HFFc6 (cell line): ENCODE measurements at places on chromosomes 1 and 21.
A peak's percentile ranks its signal among the peaks of the same experiment; 100 is the strongest.

GRCh38 chr1:27630859-27631491 lies 4.0 kb downstream of the FGR start:
- peaks cover 11% of the 10 kb centered on the region for H3K4me1 ChIP-seq
- H3K36me3 ChIP-seq, result no peaks in the 10 kb centered on the region
- no peak overlapping the region; the same call in 1 of the 2 replicates for H3K27ac ChIP-seq
- no peak overlapping the region for H3K4me3 ChIP-seq
- DNase-seq, result no peak
- peaks cover 19% of the 10 kb centered on the region for H3K27me3 ChIP-seq

DNA sequence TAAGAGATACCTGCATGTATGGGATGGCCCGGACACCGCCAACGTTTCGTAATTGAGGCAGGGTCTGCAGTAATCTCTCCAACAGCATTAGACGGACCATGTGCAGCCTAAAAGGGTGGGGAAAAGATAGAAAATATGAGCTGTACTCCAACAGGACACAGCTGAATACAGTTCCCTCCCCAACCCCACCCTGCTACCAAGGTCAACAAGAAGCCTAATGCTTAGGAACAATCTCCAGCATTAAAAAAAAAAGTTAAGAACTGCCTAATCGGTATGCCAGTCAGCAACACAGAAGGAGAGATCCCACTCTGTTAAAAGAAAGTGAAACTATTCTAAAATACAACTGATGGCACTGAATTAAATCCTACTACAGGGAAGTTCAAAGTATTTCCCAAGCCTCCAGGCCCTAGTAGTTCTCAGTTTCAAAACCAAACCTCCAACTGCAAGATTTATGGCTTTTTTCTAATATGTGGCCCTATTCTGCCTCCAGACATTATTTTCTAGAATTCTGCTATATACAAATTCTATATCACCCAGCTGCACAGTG lies 81.0 kb downstream of the UBR4 start:
- no peak for DNase-seq
- H3K4me3 ChIP-seq, result no peak overlapping the region
- H3K36me3 ChIP-seq, result peaks cover 60% of the 10 kb centered on the region
- peaks cover 2% of the 10 kb centered on the region; the same call in 1 of the 2 replicates for H3K27me3 ChIP-seq

GRCh38 chr1:154422521-154422920 lies 17.4 kb downstream of the IL6R start:
- H3K27me3 ChIP-seq, result peaks cover 2% of the 10 kb centered on the region; the same call in 1 of the 2 replicates
- H3K27ac ChIP-seq, result no peak overlapping the region; the same call in 1 of the 2 replicates
- H3K4me3 ChIP-seq, result no peak overlapping the region
- no peaks in the 10 kb centered on the region for H3K36me3 ChIP-seq
- peaks cover 68% of the 10 kb centered on the region for H3K4me1 ChIP-seq
- no peak for DNase-seq

DNA sequence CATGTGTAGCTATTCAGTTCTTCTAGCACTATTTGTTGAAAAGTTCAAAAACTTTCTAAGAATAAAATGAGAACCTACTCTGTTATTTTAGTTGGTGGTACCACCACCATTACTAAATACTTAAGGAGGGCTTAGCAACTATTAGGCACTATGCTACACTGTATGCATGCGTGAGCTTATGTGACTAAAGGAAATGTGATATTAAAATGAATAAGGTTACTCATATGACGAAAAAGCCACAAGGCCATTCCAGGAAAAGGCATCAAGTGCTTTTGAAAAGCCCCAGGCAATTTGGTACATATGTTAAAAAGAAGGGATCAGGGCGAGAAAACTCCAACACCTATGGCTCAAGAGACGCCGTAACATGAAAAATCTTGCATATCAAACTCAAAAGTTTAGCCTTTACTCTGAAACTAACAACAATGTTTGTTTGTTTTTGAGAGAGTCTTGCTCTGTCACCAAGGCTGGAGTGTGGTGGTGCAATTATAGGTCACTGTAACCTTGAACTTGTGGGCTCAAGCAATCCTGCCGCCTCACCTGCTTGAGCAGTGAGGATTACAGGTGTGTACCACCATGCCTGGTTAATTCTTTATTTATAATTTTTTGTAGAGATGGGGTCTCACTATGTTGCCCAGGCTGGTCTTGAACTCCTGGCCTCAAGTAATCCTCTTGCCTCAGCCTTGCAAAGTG lies 42.5 kb downstream of the EPRS1 start:
- H3K27me3 ChIP-seq, result no peaks in the 10 kb centered on the region
- no peak overlapping the region for H3K27ac ChIP-seq
- H3K36me3 ChIP-seq, result peaks cover 22% of the 10 kb centered on the region
- H3K4me3 ChIP-seq, result no peak overlapping the region
- DNase-seq, result no peak

DNA sequence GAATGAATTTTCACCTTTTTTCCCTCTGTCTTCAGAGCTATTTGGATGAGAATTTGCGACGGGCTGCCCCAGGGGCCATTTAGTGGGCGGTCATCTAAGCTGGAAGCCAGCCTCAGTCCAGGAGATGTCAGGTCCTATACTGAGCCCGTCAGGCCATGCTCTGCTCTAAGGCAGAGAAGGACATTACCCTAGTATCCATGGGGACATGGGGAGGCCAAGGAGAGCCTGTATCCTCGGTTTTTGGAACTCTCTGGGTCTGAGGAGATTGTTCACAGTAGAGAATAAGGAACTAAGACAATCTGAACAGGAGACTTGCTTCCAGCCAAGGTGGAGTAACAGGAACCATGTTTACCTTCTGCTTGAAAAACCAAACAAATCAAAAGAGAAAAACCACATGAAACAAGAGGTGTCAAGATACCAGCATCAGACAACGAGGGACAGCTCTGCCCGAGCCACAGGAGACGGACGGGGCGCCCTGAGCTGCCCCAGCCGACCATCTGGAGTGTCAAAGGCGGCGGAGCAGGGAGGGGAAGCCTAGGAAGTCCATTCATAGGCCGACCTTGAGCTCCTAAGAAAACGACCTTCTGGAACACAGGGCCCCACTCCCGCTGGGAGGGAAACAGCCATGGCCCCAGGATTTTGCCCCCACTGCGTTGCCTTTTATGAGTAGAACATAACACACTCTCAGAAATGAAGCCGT lies 20.0 kb upstream of the ADARB1 start:
- peaks cover 25% of the 10 kb centered on the region for H3K4me1 ChIP-seq
- no peaks in the 10 kb centered on the region for H3K36me3 ChIP-seq
- no peak overlapping the region for H3K27ac ChIP-seq
- H3K4me3 ChIP-seq, result no peak overlapping the region
- peaks cover 50% of the 10 kb centered on the region for H3K27me3 ChIP-seq
- DNase-seq, result no peak

DNA sequence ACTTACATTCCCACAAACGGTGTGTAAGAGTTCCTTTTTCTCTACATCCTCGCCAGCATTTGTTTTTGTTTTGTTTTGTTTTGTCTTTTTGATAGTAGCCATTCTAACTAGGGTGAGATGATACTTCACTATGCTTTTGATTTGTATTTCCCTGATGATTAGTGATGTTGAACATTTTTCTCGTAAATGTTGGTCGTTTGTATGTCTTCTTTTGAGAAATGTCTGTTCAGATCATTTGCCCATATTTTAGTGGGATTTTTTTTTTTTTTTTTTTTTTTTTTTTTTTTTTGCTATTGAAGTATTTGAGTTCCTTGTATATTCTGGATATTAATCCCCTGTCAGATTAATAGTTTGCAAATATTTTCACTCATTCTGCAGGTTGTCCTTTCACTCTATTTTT lies 19.2 kb upstream of the GPR161 start:
- H3K36me3 ChIP-seq, result peaks cover 13% of the 10 kb centered on the region; the same call in 1 of the 2 replicates
- no peaks in the 10 kb centered on the region for H3K4me1 ChIP-seq
- H3K27me3 ChIP-seq, result peaks cover 4% of the 10 kb centered on the region
- H3K4me3 ChIP-seq, result no peak overlapping the region
- no peak overlapping the region for H3K27ac ChIP-seq
- DNase-seq, result no peak

DNA sequence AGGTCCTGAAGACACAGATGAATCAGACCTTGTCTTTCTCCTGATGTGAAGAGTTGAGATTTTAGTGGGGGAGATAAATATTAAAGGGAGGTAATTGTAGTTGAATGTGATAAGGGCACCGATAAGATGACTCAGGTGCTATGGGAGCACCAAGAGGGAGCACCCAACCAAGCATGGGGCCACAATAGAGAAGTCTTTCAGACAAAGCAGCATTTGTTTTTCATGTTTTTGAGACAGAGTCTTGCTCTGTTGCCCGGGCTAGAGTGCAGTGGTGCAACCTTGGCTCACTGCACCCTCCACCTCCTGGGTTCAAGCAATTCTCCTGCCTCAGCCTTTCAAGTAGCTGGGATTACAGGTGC lies 16.2 kb downstream of the SZT2 start:
- no peak overlapping the region for H3K27ac ChIP-seq
- H3K4me1 ChIP-seq, result peaks cover 12% of the 10 kb centered on the region; the same call in 1 of the 2 replicates
- no peak overlapping the region for H3K4me3 ChIP-seq
- peaks cover 53% of the 10 kb centered on the region for H3K36me3 ChIP-seq
- no peaks in the 10 kb centered on the region for H3K27me3 ChIP-seq

DNA sequence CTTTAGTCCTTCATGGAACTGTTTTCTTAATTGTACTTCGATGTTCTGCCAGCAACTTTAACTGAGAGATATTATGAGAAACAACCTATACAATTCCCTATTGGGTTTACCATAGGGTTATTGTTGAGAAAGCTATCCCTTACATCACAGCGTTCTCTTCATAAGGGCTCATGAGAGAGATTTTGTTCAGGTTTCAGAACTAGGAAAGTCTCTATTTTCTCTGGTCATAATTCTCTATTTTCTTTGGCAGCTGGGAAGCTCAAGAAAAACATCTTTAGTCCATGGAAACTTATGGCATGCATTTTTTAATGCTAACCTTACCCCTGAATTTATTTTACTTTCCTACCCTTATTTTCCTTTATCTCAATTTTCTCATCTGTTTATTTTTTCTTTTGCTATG lies 38.2 kb downstream of the NMNAT2 start:
- no peak overlapping the region for H3K27ac ChIP-seq
- no peak for DNase-seq
- no peaks in the 10 kb centered on the region for H3K4me1 ChIP-seq
- no peak overlapping the region for H3K4me3 ChIP-seq
- H3K27me3 ChIP-seq, result peaks cover 5% of the 10 kb centered on the region

- no peak overlapping the region for H3K27ac ChIP-seq
- no peak overlapping the region for H3K4me3 ChIP-seq
- peaks cover 4% of the 10 kb centered on the region; the same call in 1 of the 2 replicates for H3K36me3 ChIP-seq
Observed at GRCh38 chr21:45252448-45252925, 35.2 kb downstream of the POFUT2 start.

DNA sequence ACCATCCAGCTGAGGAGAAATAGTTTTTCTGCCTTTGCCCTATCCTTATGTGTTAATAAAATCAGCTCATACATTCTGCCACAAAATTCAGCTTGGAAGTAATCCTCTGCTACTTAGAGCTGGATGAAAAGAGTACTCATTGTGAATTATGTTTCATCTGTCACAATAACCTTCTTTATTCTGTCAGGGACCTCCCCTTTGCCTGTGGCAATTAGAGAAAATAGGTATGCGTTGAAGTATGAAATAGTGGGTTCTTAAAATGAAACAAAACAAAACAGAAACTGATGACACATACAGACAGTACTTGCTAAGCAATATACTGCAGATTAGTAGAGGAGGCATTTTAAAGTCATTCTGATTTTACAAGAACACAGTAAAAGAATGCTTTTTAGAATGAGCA lies 578.5 kb downstream of the USP25 start:
- no peaks in the 10 kb centered on the region for H3K36me3 ChIP-seq
- H3K27me3 ChIP-seq, result no peaks in the 10 kb centered on the region
- H3K4me1 ChIP-seq, result peaks cover 16% of the 10 kb centered on the region
- peak overlapping the region; percentile 72 for H3K4me3 ChIP-seq
- peak; percentile 3 for DNase-seq

DNA sequence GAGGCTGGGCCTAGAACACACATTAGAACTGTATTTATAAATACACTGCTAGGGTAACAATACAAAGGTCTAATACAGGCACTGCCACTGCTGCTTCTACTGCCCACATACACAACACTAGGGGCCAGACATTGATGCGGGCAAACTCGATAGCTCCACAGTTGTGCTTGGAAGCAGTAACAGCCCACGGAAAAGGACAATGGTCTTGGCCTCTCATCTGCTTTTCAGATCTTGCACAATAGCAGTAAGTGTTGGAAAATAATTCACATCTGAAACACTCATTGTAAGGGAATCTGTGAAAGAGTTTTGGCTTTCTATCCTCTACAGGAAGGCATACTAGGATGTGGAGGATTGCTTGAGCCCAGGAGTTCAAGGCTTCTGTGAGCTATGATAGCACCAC lies 6.9 kb upstream of the SPOCD1 start:
- peaks cover 6% of the 10 kb centered on the region; the same call in 1 of the 2 replicates for H3K4me1 ChIP-seq
- H3K27me3 ChIP-seq, result peaks cover 1% of the 10 kb centered on the region; the same call in 1 of the 2 replicates
- no peak overlapping the region for H3K4me3 ChIP-seq
- no peak for DNase-seq

DNA sequence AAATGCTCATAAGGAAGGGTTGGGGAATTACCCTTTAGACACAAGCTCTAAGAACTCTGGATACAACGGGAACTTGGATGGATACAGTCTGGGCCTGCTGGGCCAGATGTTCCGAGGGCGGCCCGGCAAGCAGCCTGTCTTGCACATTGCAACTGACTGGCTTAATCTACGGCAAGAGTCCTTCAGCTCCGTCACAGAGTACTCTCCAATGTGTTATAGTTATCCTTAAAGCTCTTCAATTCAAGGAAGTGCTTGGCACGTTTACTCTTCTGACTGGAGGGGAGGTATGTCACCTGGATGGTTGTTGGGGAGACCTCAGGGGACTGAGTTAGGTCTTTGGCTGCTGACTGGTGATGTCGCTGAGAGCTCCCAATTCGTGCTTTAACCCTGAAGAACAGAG lies 1.1 kb upstream of the CFAP141 start:
- H3K4me3 ChIP-seq, result no peak overlapping the region
- no peak for DNase-seq
- H3K27me3 ChIP-seq, result peaks cover 4% of the 10 kb centered on the region

DNA sequence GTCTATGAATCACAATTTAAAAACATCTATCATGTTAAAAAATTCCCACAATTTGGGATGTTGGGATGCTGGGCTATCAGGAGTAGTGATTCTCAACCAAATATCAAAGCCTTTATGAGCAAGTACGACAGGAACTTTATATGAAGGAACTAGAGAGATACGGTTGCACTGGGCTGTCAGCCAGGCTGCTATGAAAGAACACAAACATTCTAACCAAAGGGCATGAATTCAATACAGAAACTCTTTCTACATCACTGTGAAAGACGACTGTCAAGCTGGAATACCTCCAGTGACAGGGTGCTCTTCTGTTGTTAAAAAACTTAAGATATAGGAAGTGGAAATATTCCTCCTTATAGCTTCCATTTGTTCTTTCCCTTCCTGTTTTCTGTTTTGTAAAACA lies 9.8 kb downstream of the CACNA1E start:
- H3K4me1 ChIP-seq, result no peaks in the 10 kb centered on the region
- no peaks in the 10 kb centered on the region; the same call in 1 of the 2 replicates for H3K27me3 ChIP-seq

GRCh38 chr1:29349871-29350491 lies 113.7 kb downstream of the PTPRU start:
- no peak overlapping the region for H3K27ac ChIP-seq
- peak overlapping the region; percentile 20; the same call in 1 of the 2 replicates for H3K4me3 ChIP-seq
- no peak for DNase-seq
- H3K27me3 ChIP-seq, result peaks cover 13% of the 10 kb centered on the region
